ENCODE measurements at places on chromosomes 3 and 15. TPM values are rescaled to one million over a fixed set of nuclear protein-coding genes. Genes with fewer than 3 reads are reported as not detected.
A peak's percentile ranks its signal among the peaks of the same experiment; 100 is the strongest.

DNA sequence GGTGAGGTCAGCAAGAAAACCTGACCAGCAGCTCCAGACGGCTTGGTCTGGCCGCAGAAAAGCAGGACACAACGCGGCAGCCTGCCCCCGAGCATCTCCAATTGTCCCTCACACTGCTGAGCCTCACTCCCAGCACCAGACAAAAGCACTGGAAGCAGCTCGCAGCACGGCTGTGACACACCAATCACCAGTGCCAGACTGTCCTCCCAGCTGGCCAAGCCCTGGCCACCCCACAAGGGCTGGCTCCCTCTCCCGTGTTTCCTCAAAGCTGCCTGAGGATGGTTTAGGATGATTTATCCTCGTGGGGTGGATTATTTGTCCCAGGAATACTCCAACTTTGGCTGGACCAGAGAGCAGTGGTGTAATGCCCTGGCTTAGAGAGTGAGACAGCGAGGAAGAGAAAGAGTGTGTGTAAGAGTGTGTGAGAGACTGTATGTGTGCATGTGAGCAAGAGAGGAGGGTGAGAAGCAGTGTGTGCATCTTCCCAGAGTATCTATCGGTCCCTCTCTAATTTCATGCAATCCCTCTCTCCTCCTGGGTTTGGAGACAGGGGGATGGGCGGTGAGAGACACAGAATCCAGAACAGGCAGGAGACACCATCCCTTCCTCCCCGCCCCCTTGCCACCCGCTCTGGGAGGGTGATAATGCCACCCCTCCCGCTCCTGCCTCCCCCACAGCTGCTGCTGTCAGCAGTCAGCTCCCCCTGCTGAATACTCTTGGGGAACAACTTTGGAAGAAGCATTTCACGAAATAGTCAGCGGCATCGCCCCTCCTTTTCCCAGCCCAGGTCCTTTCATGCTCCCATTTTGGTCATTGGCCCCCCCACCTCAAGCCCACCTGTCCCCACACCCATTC, 34.2 kb downstream of the SEMA5B start:
- peak; percentile 41 for DNase-seq

- DNase-seq, result no peak
Measured at GRCh38 chr3:13069495-13069894, 3.7 kb downstream of the IQSEC1 start.

GRCh38 chr3:70930066-70930465, 617.6 kb upstream of the MDFIC2 start:
- DNase-seq, result no peak

DNA sequence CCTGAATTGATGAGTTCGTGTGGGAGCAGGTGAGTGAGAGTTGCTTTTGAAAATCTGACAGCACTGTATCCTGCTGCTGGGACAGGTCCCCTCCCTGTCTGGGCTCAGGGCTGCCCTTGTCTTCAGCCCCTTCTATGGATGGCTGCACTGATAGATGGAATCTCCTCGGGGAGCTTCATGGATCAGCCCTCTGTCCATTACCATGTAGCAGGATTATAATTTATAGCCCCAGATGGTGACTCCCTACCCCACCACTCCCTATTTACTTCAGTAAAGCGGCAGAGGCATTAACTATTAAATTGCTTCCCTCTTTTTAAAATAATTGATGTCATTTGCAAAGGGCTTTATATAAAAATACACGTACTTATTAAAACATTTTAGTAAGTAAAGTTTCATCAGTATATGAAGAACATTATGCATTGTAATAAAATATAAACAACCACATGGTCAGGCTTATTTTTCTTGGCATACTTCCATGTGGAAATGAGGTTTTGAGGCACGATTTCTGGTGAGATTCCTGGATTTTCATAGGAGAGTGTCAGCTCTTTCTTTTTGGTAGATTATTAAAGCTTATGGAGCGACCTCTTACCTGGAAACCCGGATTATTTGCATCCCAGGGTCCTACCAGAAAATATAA, 38.5 kb downstream of the MAP3K13 start:
- DNase-seq, result peak; percentile 16

DNA sequence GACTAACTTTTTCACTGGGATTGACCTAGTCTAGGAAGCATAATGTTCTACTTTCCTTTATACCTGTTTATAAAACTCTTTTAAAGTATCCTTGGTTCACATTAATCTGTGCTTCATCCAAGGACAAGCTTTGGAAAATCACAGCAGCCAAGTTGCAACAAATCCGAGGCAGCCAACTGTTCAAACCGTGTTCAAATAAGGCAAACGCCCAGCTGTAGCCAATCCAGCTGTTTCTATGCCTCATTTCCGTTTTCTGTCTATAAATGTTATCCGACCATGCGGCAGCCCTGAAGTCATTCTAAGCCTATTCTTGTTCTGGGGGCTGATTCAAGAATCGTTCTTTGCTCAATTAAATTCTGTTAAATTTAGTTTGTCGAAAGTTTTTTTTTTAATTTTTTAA, 78.3 kb downstream of the FMN1 start:
- no peak for DNase-seq

- peak; percentile 74 for DNase-seq
Measured at GRCh38 chr15:60392601-60392985, 5.2 kb downstream of the ANXA2 start.

DNA sequence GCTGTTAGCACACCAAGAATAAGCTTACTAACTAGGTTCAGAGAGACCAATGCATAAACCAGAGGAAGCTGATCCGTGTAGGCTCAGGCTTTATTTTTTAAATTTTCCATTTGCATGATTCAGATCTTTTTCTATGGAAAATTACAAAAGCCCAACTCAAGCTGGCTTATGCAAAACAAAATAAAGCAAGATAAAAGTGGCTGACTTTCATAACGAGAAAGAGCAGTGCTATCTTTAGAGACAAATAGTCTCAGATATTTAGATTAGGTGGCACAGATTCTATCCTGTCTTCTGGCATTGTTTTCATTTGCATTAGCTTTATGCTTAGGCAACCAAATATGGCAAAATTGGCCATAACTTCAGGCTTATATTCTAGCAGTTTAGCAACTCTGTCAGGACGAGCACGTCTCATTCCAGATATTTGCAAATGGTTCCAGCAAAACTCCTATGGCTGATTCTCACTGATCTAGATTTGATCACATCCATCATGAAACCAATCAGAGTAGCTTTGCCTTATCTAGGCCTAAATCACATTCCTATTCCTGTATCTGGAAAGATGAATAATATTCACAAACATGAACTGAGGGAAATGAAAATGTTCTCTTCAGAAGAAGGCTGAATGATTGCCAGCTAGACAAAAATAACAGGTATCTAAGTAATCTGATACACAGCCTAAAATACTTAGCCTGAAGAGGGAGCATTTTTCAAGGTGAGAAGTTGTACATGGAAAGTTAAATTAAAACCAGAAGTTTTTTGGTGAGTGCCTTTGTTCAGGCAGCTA, 216.4 kb upstream of the DPPA4 start:
- DNase-seq, result no peak

KLHL40 gene
- total RNA-seq, result 67.1 TPM

ASB14 gene
- 0.05 TPM for total RNA-seq

CCRL2 gene
- total RNA-seq, result 0.78 TPM

CYP19A1 gene
- total RNA-seq, result 1.3 TPM

OR5AC2 gene
- not detected for total RNA-seq

SMCO1 gene
- total RNA-seq, result not detected

SIDT1 gene
- not detected for total RNA-seq

SGO1 gene
- total RNA-seq, result 0.05 TPM

Measured in myocyte (in vitro differentiated cells).